Cortex of kidney (tissue), 1 donor: ENCODE measurements at places on chromosomes 5 and 9.

DNA sequence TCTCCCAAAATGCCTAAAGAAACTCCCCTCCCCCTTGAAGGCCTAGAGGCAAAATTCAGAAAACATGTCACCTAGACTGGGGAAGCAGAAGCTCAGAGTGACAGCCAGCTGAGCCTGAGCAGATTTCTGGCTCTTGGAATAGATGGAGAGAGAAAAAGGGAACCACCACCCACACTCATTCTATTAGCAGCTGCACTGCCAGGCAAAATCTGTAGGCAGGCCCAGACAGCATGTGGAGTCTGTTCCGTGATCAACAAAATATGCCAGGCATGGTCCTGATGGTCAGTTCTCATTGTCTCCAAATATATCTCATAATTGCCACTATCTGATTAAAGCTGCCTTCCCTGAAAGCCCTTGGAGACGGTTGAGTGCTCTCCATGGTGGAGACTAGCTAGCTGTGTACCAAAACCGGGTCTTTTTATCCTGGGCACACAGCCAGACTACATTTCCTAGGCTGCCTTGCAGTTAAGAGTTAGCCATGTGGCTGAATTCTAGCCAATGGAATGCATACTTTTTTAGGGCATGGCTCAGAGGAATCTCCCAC lies 131.7 kb upstream of the GPR151 start:
- DNase-seq = no peak

DNA sequence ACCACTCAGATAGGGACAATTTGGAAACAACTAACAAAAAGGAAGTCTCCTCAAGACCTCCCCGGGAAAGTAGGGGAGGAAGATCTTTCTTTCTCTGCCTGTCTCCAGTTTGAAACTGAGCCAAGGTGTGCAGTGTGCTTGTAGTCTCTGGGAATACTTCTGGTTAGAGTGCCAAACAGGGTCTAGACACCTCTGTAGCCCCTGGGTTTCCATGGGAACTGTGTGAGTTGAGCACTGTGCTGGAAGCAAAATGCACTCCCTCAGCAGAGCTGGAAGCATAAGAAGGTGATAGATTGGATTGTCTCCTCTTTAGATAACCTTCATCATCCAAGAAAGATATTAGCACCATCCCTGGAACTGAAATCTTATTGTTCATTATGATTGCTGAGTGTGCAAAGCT lies 129.2 kb upstream of the TNPO1 start:
- no peak for DNase-seq

DNA sequence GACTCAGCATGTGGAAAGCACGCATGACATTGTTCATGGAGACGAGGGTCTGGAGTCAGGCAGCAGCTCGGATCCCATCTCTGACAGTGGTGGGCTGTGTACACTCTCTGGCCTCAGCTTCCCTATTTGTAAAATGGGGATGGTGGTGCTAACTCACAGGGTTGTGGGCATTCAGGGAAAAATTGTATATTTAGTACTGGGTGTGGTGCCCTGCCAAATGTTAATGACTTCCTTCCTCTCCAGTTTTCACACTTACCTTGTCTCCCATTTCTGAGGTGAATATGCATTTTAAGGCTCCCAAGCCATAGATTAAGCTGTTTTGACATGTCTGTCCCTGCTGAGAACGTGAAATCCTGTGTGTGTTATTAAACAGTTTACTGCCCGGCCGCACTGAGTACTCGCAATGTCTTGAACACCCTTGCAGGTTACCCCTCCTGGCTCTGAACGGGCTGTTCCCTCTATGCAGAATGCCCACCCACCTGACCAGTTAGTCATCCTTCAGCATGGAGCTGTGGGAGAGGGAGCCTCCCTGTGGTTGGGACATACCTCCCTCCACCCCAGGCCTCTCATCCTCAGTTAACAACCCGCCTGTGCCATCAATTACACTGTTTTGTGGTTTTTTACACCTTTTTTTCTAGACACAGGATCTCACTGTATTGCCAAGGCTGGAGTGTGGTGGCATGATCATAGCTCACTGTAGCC lies 25.8 kb downstream of the TJP2 start:
- DNase-seq = no peak

DNA sequence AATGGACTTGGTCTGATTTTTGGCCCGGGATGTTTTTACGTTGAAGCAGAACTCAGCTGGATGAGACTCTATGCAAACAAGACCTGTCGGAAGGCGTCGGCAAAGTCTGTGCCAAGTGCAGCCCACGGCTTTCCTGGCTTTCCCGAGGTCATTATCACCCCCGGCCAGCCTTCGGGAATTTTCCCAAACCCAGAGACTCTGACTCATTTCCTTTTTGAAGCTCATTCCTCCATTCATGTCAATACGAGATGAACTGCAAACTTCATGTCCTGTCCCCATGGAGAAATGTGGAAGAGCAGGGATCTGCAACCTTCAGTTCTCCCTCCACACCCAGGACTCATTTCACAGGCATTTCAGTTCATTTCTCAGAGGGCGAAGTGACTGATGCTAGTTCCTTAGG lies 95.3 kb downstream of the IRX2 start:
- DNase-seq = no peak

GRCh38 chr5:111670826-111671492 lies 86.0 kb downstream of the NREP start:
- no peak for DNase-seq

- DNase-seq = no peak
These were observed 82.2 kb downstream of the SLC28A3 start for GRCh38 chr9:84258371-84258770.

GRCh38 chr5:140339636-140340035 lies 6.8 kb downstream of the HBEGF start:
- no peak for DNase-seq

DNA sequence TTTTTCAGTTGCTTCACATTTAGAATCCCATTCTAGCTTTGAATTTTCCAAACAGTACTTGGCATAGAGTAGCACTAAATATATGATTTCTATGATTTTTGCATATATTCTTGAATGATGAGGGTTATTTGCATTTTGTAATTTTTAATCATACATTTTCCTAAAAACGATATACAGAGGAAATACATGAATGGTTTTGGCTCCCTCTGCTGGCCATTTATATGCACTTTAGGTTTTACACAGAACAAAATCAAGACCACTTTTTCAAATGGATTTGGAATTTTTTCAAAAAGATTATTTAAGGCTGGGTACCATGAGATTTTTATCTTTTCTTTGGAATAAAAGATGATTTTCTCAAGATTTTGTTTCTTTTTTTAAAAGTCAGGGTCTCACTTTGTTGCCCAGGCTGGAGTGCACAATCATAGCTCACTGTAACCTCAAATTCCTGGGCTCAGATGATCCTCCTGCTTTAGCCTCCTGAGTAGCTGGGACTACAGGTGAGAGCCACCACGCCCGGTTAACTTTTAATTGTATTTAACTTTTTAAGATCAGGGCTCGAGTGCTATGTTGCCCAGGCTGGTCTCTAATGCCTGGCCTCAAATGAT lies 16.7 kb upstream of the COMMD10 start:
- no peak for DNase-seq

DNA sequence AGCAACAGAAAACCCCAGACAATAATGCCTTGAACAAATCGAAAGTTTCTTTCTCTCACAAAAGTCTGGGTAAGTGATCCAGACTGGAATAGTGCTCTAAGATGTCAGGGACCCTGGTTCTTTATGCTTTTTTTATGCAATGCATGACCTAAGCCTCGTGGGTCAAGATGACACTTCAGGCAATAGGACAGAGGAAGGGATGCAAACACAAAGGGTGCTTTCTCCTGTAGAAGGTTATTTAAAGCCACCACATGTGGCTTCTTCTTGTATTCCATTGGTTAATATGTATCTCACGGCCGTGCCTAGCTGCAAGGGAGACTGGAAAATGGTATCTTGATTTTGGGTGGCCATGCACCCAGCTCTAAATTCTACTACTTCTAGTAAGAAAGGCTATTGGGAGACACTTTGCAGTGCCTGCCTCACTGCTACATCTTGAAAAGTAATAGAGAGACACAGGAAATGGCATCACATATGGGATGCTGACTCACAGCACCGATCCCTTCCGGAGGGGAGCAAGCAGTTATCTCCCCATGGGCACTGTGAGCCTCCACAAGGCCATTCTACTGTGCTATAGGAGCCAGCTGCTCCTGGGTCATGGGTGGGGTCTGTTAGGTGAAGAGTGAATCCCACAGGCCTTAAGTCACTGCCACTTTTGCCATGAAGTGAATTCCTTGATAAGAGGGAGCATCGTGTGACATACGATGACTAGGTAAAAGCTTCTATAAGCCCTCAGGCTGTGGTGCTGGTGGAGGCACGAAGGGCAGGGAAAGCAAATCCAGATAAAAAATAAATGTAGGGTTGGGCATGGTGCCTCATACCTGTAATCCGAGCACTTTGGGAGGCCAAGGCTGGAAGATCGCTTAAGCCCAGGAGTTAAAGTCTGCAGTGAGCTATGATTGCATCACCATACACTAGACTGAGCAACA lies 32.5 kb upstream of the RAB14 start:
- DNase-seq = no peak

DNA sequence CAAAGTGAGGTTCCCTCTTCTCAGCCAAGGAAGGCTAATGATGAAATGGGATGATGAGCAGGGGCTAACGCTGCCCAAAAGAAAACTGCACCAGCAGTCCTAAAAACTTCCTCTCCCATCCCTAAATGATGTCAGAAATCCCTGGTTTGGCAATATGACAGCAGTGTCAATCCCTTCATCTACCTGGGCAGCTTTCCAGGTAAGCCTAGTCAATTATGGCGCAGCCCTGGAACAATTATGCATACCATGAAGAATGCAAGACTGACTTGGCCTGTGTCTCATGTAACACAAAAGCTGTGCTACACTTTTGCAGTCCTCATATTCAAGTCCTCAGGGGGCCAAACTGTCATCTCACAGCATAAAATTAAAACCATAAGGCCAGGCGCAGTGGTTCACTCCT lies 7.0 kb downstream of the DMGDH start:
- DNase-seq = no peak

GRCh38 chr9:92140074-92140753 lies 25.0 kb upstream of the SPTLC1 start:
- no peak for DNase-seq

DNA sequence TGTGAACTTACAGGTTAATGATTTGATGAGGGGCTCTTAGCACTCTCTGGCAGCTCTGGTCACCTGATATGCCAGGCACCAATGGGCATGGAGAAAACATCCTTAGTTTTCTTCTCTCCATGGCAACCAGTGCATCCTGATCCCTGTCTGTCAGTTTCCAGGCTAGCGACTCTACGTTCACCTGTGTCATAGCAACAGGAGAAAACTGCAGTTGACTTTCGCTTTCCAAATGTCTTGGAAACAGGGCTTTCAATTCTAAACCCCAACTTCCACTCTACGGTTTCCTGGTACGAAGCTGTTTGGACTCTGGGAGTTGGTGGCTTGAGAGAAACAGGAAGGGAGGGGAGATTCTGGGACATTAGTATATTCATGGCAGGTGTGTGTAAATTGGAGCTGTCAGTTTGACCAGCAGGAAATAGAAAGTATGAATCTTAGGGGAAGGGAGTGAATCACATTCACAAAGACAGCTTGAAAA lies 74.4 kb downstream of the SLC28A3 start:
- DNase-seq = no peak

DNA sequence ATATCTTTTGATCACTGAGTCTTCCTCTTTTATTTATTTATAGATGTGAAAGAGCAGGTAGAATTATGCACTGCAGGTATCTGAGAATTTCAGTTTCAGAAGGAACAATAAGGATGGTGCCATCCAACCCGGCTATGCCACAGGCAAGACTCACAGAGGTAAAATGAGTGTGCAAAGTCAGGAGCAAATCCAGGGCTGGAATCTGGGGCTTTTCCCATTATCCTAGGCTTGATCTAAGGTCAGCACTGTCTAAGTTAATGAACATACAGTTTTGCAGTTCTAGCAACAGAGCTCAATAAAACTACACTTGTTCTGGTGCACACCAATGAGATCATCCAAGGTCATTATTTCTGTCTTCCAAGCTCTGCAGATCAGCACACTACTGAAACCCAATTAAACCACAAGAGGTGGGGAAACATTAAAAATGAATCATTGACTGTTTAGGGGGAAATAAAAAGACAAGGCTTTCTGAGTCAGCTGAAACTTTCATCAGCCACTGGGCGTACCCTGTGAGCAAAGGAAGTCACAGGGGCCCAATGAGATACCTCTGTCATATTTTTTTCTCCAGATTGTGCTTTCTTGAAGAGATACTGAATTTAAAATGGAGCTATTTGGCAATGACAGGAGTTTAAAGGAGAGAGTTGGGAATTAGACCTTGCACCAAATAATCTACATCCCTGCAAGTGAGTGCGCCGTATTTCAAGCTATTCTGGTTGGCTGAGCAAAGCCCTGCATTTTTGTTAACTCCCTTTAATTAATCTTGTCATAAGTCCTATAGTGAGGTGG lies 662.2 kb upstream of the ZNF608 start:
- no peak for DNase-seq

DNA sequence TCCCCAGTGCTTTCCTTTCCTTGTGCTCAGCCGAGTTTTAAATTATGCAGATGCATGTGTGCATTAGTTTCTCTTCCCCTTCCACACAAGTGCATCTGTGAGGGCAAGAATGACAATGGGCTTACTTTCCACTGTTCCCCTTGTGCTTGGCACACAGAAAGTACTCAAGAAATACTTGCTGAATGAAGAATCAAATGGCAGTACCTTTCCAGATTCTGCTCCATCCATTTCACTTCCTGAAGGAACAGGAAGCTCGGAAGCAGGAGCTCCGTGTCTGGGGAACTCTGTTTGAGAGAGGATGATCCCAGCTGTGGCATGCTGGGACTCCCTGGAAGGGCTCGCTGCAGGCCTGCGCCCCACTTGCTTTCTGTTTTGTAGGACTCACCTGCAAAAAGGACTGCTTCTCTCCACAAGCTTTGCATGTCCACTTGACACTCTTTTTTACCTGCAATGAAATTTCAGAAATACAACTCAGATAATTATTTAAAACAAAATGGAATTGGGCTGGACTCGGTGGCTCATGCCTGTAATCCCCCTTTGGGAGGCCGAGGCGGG lies 5.5 kb downstream of the MRNIP start:
- DNase-seq = no peak

- DNase-seq = no peak
These were observed 73.6 kb upstream of the RPS23 start for GRCh38 chr5:82351754-82352145.

- DNase-seq = no peak
These were observed 381.6 kb upstream of the ADAMTS16 start for GRCh38 chr5:4758550-4758949.

- no peak for DNase-seq
These were observed 306.3 kb downstream of the FER start for GRCh38 chr5:109053995-109054417.

DNA sequence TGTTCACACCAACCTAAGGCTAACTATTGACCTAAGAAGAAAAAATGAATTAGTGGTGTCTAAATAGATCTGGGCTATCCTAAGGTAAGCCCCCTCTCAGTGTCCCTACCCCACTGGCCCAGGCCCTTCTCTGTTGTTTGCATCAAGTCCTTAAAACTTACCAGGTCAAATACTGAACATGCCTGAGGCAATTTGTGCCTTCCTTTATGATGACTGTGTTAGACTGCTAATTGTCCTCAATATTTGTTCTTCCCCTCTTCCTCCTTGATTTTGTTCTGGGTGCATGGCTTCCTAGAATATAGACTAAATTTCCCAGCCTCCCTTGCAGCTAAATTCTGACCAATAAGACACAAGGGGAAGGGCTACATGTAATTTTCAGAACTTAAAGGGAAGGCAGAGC lies 199.9 kb downstream of the ADAMTS12 start:
- DNase-seq = no peak

GRCh38 chr5:146644831-146645230 lies 128.8 kb upstream of the GPR151 start:
- DNase-seq = no peak
